ENCODE measurements at places on chromosomes 12 and 14.

GRCh38 chr14:74804219-74804825 lies 41.2 kb downstream of the YLPM1 start:
- DNase-seq, result no peak

DNA sequence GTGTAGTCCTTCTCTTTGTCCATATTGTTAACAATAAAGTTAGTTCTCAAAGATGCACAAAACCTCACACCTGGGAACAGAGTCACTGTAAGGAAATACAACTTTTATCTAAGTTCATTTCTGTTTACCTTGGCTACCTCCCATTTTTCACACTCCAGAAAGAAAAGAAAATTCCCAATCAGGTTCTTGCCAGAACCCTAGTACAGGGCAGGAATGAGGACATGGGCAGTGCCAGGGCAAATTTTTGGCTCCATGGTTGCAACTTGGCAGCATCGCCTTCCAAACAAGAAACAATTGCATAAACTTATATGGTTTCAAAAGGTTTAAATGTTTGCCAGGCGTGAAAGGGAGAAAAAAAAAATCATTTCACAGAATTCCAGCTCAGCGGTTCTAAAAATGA lies 296.3 kb upstream of the PRKD1 start:
- no peak for DNase-seq

GRCh38 chr12:120822832-120823503 lies 81.2 kb downstream of the SPPL3 start:
- no peak for DNase-seq

DNA sequence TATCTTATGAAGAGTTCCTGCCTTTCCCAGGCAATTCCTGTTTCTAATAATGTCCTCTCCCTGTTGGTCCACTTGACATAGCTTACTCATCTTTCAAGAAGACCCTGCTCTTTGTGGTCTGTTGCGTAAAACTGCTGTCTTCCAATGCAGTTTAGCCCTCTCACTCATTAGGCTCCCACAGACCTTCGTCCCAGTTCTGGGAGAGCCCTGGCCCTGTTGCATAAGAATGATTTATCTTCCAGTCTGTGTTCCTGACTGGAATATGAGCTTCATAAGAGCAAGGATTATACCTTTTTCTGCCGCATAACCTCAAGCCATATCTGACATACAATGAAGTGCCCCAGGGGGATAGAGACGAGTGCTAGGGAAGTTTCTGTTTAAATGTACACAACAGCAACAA lies 365.9 kb upstream of the NOVA1 start:
- no peak for DNase-seq

DNA sequence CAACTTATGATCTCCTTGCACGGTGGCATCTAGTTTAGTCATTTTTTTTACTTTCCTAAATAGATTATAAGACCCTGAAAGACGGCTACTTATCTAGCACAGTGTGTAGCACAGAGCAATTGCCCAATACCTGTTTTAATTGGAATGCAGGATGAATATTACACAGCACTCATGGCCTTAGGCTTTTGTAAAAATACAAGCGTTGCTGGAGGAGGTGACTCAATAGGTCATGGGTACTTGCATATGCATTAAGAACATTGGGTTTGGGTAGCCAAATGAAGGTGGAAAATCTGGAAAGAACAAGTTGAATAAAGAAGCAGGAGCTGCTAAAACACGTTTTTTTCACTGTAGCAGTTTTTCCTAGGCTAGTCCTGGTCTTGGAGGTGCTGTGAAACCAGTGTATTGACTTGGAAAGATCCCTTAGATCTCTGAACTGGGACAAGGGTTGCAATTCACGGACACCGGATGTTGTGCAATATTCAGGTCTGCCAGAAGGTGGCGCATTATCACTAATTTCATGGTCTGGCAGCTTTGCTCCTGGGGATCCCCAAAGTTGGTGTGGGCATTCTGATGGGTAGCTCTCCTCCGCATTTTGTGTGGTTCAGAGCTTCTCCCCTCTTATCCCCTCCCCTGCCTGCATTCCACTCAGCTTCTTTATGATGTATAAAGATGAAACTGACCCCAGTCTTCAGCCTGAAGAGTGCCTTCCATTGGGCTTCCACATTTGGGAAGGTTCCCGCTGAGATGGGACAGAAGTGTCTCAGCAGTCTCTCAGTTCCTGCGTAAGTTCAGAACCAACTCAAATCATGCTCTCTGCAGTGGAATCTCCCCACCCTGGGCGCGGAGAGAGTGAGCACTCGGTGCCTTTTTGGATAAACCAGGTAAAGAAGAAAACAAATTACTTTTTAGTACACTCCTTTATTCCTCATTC lies 278.3 kb downstream of the NRXN3 start:
- DNase-seq, result peak; percentile 28

GRCh38 chr14:61472011-61472672 lies 150.8 kb downstream of the PRKCH start:
- DNase-seq, result peak; percentile 64

- no peak for DNase-seq
These were observed 87.7 kb downstream of the ADGRD1 start for GRCh38 chr12:131041216-131041967.

DNA sequence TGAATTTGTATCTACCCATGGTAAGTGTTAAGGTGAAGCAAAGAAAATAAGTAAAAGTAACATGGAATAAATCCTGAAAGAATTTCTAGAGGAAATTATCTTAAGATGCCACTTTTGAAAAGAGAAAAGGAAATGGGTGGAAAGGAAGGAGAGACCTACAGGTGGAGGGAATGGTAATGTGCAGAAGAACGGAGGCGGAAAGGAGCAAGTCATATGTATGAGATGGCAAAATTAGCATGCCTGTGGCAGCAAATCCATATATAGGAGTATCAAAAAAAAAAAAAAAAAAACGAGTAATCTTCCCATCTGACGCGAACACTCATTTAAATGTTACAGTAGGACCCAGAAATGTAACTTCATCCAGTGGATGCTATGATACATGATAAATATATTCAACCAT lies 23.0 kb downstream of the OSBPL8 start:
- no peak for DNase-seq

DNA sequence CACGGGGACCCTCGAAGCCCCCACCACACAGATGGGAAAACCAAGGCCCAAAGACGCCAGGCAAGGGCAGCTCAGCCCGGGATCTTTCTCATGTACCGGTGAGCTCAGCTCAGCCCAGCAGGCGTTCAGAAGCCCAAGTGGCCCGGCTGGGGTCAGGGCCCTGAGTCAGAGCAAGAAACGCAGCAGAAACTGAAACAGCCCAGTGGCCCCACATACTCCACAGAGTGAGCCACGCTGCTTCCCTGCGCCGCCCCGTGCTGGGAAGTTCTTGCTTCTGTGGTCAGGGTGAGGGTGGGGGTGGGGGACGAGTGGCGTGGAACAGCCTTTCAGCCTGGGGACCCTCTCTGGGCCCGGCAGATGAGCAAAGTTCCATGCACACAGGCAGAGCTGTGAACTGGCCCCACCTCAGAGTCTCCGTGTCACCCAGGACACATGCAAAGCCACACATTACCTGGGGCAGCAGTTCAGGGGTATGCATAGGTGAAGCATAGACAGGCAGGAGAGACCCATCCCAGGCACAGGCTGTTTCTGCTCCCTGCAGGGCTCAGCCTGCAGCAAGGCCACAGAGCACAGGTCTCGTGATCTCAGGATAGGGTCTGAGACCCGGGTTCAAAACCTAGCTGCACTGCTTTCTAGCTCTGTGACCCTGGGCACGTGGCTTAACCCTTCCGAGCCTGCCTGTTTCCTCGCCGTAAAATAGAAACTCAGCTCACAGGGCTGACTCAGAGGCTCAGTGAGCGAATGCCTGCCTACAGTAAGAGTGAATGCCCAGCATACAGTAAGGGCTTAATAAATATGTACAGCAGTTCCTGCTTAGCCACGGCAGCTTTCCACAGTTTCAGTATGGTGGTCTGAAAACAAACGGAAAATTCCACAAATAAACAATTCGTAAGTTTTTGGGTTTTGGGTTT lies 21.6 kb downstream of the NCOR2 start:
- DNase-seq, result no peak

- no peak for DNase-seq
These were observed 45.5 kb downstream of the PPM1A start for GRCh38 chr14:60294411-60295069.

GRCh38 chr12:113700943-113701342 lies 229.3 kb upstream of the LHX5 start:
- no peak for DNase-seq

DNA sequence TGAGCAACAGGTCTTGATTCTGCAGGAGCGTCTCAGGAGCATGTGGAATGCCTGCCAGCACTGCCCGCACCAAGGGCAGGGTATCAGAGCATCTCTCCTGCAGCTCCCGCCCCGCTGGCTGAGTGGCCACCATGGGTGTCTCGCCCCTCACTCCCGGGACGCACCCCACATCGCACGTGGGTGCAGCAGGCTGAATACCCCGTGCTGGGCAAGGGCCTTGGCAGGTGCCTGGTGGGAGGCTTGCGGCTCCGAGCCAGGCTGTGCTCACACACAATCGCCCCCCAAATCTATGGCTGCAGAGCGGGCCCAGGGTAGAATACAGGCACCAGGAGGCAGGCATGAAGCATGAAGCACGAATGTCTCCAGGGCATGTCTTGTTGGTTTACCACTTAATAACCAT lies 103.9 kb upstream of the TMEM132D start:
- no peak for DNase-seq

- DNase-seq, result no peak
These were observed 499.8 kb downstream of the C12orf50 start for GRCh38 chr12:87529413-87529812.

- peak; percentile 1 for DNase-seq
These were observed 456.2 kb upstream of the MGAT4C start for GRCh38 chr12:86712425-86712843.

DNA sequence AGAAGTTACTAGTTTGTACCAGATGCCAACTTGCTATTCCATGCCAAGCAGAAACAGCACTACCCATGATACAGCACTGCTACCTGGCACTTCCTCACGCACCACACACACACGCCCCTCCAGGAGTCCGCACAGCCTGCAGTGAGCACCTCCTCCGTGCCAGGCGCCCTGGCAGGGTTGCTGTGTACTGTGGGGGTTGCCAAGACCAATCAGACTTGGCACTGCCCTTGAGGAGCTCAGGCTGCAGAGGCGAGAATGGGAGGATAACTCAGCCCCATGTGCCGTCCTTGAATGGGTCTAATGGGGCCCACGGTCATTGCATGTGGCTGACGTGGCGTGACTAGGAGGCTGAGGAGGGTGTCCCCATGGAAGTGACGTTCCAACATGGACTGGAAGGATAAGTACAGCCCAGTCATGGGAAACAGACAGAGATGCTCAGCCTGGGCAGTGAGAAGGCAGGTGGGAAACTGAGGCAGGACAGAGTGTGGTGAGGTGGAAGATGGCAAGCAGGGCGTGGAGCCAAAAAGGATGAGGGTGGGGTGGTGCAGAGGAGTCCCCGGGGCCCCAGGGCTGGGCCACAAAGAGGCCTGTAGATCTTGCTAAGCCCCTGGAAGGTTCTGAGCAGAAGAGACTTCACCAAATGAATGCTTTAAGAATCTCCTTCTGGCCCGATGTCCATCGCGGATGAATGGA lies 65.3 kb upstream of the C14orf180 start:
- DNase-seq, result no peak

DNA sequence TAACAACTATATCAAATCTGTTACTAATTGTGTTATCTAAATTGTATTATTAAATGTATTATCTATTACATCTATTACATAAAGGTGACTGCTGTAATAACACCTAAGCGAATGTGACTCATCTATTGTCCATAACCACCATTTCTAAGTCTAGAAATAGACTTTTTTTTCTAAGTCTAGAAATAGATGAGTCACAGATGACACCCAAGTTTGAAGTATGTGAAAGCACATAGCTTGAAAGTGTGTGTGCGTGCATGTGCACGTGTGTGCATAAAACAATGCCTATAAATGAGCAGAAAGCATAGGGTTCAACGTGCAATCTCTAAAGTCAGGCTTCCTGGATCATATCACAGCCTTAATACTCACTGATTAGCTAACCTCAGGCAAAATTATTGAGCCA lies 451.3 kb upstream of the USP15 start:
- no peak for DNase-seq

GRCh38 chr12:65885312-65885711 lies 61.0 kb downstream of the HMGA2 start:
- no peak for DNase-seq

- no peak for DNase-seq
These were observed 9.5 kb downstream of the PAX9 start for GRCh38 chr14:36671149-36671548.

DNA sequence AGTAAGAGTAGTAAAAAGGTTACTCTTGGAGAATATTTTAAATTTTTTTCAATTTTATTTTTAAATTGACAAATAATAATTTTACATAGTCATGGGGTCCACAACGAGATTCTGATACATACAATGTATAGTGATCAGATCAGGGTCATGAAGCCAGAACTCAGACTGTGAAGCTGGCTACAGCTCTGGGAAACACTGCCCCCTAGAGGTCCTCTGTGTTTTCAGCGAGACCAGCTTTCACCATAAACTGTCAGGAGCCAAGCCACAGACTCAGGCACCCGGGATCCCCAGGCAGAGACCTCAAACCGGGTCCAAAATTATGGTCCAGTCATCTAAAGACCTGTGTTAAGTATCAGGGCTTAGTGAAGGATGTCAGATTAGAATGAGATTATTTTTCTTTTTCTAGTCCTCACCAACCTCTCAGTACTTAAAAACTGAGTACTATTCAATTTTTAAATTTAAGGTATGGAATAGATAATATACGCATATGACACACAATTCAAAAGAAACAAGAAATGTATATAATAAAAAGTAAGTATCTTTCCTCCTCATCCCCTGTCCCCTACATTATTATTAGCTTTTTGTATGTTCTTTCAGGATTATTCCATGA lies 397.1 kb downstream of the MDGA2 start:
- DNase-seq, result no peak

- DNase-seq, result peak; percentile 86
These were observed 53.1 kb downstream of the SYNE3 start for GRCh38 chr14:95463171-95463901.

DNA sequence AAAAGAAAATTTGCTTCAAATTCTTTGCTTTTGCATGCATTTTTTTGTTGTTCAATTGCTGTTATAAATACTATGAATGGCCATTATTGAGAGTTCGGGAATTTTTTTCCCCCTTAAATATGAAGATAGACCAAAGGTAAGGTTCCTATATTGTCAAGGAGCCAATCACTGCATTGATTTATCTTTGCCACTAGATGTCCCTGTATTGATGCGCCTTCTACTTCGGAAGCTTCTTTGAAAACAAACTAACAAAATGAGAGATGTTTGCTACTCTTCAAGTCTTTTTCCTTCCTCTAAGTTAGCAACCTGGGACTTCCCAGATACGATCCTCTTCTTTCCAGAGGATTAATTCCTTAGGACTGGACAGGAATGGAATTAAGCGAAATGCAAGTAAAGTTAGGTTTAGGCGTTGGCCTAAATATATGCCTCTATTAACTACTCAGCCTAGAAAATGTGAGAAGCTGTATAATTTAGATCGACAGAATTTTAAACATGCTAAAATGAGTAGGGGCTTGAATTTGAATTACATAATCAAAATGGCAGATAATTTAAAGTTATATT lies 318.1 kb downstream of the AEBP2 start:
- no peak for DNase-seq

- no peak for DNase-seq
These were observed 3.5 kb downstream of the VWF start for GRCh38 chr12:6120796-6121473.

GRCh38 chr12:108576660-108577234 lies 14.4 kb downstream of the ISCU start:
- DNase-seq, result no peak
